Stimulated activated CD8-positive, alpha-beta memory T cell treated with anti-CD3 and anti-CD28 coated beads, Interleukin-15, amount 100 ng/mL, for 48 hours (primary cell): ENCODE measurements at places on chromosomes 4 and X.

GRCh38 chr4:183936047-183936446 lies 30.9 kb downstream of the STOX2 start:
- no peak for DNase-seq

GRCh38 chr4:183355405-183355804 lies 33.2 kb upstream of the CLDN24 start:
- no peak for DNase-seq

- no peak for DNase-seq
Observed at GRCh38 chr4:41133454-41134018, 80.8 kb downstream of the APBB2 start.

GRCh38 chrX:857376-857775 lies 226.8 kb downstream of the SHOX start:
- no peak for DNase-seq

- no peak for DNase-seq
Observed at GRCh38 chrX:13167481-13168231, 123.2 kb upstream of the FAM9C start.

- DNase-seq = no peak
Observed at GRCh38 chrX:45070116-45071007, 130.3 kb downstream of the DIPK2B start.

DNA sequence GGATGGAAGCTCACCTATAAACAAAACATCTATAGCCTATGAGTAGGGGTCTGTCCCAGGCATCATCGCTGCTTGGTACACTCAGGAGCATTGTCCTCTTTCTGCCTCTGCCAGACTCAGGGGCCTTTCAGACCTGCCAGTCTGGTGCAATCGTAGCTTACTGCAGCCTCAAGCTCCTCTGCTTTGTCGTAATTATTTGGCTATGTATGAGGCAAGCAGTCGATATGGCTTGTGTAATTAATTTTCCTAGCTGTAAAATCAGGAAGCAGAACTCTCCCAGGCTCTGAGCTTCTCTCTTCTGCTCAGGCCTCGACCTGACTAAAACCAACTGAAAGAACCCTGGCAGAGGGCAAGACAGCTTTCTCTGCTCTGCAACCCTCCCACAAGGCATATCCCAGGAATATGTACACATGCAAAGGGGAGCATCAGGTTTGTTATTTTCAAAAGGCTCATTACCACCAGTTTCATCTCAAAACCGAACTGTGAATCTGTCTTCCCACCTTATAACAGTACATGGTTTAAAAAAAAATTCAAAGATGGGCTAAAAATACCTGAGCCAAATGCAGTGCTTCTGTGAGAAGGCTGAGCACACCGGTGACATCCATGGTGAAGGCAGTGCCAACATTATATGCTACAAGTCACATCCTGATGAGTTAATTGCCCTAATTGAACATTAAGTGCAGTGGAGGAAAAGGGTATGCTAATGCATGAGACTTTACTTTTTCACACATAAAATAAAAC lies 309.2 kb upstream of the EMCN start:
- no peak for DNase-seq

DNA sequence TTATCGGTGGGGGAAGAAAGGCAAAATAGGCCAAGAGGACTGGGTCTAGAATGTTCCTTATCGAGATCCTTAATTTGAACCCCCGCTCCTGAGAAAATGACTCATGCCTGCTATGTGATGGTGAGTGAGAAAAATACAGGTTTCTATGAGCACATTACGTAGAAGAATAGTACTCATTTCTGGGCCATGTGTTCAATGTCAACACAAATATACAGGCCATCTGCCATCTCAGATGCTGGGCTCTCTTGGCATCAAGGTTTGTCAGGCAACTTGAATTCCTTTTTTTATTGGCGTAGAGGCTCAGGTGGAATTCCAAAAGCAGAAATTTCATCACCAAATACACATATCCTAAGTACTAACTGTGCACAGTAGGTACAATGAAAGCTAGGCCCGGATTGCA lies 81.4 kb upstream of the TRIM2 start:
- no peak for DNase-seq

DNA sequence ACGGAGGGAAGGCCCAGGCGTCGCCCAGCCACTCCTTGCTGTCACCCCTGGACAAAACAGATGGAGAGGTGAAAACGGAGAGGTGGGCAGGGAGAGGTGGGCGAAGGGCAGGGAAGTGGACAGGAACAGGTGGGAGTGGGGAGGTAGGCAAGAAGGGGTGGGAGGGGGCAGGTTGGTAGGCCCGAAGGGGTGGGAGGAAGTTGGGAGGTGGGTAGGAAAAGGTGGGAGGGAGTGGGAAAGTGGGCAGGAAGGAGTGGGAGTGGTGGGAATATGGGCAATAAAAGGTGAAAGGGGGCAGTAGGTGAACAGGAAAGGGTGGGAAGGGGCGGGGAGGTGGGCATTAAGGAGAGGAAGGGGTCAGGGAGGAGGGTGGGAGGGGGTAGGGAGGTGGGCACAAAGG lies 9.0 kb upstream of the MAGEC1 start:
- no peak for DNase-seq

DNA sequence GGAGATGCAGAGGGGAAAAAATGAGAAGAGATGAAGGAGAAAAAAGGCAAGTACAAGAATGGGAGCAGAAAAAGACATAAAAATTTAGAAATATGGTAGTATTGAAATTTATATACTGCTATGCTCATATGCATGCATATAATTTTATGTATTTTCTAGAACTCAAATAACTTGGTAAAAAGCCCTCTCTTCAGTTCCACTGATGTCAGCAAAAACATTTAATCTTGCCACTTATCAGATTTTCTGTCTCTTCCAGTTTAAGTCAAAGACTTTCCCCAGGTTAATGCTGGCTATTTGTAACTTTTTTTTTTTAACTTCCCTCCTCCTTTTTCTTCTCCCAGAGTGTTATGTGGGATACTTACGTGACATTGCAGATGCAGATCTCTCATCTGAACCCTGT lies 617.5 kb upstream of the CPEB2 start:
- DNase-seq = no peak

GRCh38 chr4:152486429-152487389 lies 49.2 kb downstream of the FBXW7 start:
- DNase-seq = no peak

DNA sequence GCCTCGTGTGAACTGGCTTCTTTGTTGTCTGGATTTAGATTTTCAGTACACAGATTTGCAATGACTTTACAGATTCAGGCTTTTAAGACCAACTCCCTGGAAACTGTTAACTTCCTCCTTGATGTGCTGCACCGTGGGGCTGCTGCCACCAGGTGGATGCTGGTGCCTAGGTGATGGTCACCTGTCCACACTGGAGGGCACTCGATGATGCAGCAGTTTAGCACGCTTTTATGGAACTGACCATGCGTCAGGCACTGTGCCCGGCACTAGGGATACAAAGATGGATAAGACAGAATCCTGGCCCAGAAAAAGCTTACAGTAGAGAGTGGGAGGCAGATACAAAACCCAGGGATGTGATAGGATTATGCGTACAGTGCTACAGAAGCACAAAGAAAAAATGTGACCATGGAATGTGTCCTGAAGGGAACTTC lies 180.7 kb downstream of the CEP135 start:
- no peak for DNase-seq

DNA sequence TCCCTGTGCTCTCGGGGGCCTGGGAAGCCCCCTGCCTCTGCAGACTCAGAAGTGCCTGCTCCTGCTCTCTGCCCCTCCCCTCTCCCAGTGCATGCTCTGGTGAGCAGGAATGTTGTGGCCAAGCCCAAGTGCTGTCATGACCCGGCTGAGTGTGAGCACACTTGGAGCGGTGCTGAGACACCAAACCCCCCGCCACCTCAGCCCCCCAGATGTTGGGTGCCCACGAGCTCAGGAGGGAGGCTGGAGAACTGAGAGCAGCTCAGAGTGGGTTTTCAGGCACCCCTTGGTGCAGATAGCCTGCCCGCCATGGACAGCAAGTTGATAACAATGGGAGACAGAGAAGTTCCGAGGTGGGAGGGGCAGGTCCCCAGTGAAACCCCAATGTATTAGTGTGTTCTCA lies 477.4 kb downstream of the ACTRT1 start:
- no peak for DNase-seq

DNA sequence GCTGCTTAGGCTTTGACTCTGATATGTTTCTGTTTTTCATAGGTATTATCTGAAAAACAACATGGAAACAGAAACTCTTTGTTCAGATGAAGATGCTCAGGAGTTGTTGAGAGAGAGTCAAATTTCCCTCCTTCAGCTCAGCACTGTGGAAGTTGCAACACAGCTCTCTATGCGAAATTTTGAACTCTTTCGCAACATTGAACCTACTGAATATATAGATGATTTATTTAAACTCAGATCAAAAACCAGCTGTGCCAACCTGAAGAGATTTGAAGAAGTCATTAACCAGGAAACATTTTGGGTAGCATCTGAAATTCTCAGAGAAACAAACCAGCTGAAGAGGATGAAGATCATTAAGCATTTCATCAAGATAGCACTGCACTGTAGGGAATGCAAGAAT lies 238.6 kb downstream of the RAPGEF2 start:
- no peak for DNase-seq

DNA sequence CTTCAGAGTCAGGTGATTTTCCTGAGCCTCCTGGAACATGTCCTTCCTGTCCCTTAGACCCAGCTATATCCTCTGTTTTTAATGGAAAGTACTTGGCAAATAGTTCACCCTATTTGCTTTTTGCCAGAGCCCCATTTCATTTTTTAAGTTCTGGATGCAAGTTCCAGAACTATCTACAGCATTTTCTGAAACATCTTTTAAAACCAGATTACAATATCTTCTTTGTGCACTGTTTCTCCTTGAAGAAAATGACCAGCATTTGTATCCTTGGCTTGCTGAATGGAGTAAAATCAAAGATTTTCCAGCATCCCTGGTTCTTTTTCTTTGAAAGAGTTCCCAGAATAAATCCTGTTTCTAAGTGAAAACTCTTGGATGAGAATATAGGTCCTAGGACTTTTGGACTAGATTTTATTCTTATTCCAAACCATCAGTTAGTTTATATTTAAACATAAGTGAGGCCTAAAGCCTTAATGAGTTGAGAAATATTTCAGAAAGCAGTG lies 224.3 kb downstream of the ANK2 start:
- no peak for DNase-seq

- no peak for DNase-seq
Observed at GRCh38 chrX:96705905-96706304, 21.3 kb downstream of the DIAPH2 start.

- no peak for DNase-seq
Observed at GRCh38 chrX:10677490-10677889, 57.1 kb upstream of the MID1 start.

- no peak for DNase-seq
Observed at GRCh38 chrX:154096140-154097002, 1.1 kb downstream of the MECP2 start.

GRCh38 chr4:86249074-86249473 lies 110.8 kb downstream of the MAPK10 start:
- no peak for DNase-seq

DNA sequence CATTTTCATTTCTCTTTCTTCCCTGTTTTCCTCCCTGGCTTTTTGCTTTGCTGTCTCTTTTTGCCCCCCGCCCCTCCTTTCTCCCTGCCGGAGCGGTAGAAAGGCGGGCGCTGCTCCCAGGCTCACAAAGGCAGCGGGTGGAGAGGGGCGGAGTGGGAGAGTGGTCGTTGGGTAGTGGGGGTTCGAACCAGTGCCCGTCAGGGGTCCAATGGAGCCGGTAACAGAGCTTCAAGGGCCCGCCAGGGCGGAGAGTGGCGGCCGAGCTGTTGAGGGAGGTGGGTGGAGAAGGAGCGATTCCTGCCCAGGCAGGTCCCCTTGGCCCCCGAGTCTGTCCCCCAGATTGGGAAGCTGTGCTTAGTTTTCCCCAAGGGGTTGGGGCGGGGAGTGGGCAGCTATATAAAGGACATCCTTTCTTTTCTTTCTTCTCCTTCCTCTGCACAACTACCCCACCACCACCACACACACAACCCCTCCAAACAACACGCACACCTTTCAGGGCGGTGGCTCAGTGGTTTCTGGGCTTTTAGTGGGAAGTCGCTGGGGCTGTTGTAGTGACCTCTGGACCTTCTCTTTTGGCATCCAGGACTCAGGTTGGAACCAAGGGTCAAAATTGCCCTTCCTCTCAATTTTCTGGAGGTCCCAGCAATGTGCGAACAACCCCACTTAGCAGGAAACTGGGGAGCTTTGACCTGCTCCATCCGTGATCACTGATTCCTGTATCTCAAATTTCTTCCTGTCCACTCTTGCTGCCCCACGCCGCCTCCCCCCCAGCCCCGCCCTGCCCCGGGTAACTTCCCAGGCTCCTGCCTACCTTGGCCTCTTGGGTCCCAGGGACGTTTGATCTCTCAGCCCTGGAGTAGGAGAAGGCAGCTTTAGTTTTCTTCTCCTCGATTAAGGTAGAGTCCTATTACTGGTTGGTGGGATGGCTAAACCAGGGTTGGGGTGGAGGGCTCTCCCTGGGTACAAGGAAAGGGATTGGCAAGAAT lies 1.9 kb downstream of the EFNB1 start:
- DNase-seq = no peak

GRCh38 chrX:48677516-48677915 lies 6.1 kb upstream of the WAS start:
- DNase-seq = no peak

GRCh38 chrX:15761564-15762191 lies 23.6 kb downstream of the CA5B start:
- no peak for DNase-seq

GRCh38 chr4:68074397-68074796 lies 55.3 kb downstream of the TMPRSS11F start:
- no peak for DNase-seq

GRCh38 chr4:153326513-153326912 lies 18.0 kb upstream of the MND1 start:
- no peak for DNase-seq

DNA sequence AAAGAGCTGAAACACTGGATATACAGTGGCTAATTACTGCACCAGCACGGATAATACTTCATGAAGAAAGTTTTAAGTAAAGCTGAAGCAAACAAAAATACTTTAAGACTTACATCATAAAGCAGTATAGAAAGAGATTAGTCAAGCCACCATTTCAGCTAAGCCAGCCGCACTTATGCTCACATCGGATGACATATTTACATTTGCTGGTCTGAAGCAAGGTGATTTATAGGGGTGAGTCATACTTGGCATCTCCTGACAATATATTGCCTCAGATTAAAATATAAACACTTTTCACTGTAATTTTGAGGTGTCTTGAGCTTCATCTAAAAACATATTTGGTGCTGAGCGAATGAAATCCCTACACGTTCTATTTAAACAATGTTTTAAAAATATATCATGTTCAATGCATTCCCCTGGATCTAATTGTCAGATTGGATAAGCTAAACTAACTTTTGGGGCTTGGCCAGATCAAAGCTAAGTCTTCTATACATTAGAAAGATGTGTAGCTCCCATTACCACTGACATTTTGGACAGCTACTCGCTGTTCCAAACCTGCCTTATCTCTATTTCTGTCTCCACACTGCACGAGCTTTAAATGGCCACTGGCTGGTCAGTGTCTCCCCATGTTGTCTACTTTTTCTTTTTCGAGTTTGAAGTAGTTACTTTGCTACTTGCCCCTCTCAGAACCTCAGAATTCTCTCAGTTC lies 103.2 kb downstream of the VCX2 start:
- no peak for DNase-seq

GRCh38 chrX:80237072-80237471 lies 183.2 kb upstream of the TENT5D start:
- DNase-seq = no peak
